ENCODE measurements at places on chromosomes 2 and 18.

DNA sequence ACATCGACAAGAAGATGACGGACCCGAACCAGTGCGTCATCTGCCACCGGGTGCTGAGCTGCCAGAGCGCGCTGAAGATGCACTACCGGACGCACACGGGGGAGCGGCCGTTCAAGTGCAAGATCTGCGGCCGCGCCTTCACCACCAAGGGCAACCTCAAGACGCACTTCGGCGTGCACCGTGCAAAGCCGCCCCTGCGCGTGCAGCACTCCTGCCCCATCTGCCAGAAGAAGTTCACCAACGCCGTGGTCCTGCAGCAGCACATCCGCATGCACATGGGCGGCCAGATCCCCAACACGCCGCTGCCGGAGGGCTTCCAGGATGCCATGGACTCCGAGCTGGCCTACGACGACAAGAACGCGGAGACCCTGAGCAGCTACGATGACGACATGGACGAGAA, 14.4 kb downstream of the SALL3 start:
- no peak for DNase-seq

- DNase-seq = no peak
These were observed 174.7 kb downstream of the DNER start for GRCh38 chr2:229539628-229540027.

GRCh38 chr2:142687509-142687908, 190.0 kb upstream of the KYNU start:
- DNase-seq = no peak

DNA sequence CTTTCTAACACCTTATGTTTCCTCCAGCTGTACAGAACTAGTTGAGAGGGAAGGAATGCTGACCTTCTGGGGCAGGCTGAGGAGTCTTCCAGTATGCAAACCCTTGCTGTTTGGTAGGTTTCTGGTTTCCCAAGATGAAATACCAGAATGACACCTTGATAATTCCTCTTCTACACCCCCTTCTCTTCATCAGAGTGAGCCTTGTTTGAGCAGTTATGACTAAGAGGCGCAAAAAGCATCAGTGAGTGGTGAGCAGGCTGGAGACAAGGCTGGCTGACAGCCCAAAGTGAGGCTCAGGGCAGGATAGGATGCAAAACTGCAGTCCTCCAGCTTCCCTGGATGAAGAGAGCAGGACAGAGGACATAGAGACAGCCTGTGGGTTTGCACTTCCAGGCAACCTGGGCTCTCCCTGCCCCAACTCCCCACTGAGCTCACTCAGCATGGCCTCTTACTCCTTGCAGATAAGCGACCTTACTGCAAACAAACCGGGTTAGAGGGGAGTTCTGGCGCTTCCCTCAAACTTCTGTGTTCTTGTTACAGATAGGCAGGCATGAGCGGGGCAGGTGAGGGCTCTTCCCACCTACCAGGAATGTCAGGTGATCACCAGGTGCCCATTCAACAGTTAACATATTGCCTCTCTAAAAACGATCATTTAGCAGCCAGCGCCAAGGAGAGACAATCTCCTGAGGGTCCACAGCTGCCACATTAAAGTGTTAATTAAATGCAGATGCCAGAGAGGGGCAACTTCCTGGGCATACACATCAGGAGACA, 5.4 kb downstream of the MPPE1 start:
- DNase-seq = no peak

DNA sequence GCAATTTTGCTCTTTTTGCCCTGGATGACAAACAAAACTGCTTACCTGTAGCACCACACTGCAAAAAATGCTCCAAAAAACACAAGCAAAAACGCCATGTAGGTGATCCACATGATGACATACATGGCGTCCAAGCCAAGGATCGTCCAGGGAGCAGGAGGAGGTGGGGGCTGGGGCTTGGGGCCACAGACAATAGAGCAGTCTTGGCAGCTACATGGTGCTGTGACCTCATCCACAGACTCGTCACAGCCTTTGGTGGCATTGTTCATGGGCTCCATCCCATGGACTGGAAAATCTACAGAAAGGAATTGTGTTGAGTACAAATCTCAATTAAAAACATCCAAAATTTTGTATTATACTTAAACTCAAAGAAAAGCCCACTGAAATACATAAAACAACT, 26.1 kb downstream of the NPC1 start:
- DNase-seq = no peak

DNA sequence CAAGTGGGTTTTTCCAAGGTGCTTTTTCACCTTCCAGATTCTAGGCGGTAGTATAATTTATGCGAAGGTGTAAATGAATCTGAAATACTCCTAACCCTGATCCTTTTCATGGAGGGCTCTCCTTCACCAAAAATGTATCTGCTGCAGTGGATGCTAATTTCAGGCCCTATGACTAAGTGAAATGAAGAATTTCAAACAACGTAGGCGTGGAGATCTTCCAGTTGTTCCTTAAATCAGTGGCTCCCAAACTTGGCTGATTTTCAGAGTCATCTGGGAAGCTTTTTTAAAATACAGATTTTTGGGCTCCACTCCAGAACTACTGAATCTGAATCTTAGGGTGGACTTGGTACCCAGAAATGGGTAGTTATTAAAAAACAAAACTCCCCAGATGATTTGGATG, 5.5 kb downstream of the GCKR start:
- no peak for DNase-seq

DNA sequence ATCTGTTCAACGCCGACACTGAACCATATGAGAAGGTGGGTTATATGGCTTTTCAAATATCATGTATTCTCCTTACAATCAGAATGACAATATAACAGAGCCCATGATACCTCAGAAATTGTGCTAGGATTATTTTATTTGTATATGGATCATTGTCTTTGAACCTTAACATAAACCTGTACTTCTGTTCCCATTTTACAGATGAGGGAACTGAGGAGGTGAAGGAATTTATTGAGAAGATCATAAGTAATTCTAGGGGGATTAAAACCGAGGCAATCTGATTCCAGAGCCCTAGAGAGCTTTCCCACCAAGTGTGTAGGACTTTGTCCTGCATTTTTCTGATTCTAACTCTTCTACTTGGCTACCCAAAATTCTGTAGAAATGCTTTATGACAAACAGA, 279.8 kb upstream of the FANCL start:
- DNase-seq = no peak

DNA sequence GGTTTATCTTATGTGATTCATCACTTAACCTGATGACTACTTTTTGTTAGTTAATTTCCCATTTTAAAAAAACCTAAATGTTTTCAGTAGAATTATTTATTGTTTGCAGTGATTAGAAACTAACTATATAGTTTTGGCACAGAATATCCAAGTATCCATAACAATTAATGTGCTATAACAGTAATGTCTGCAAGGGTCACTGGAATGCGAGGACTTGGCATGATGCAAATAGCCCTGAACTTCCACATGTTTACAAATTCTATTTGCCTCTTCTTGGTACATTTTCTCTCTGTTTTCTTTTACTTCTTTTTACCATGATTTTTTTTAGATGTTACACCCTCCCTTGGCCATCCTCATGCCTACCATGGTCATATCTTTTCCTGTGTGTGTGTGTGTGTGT, 49.3 kb upstream of the GALNT3 start:
- DNase-seq = no peak

DNA sequence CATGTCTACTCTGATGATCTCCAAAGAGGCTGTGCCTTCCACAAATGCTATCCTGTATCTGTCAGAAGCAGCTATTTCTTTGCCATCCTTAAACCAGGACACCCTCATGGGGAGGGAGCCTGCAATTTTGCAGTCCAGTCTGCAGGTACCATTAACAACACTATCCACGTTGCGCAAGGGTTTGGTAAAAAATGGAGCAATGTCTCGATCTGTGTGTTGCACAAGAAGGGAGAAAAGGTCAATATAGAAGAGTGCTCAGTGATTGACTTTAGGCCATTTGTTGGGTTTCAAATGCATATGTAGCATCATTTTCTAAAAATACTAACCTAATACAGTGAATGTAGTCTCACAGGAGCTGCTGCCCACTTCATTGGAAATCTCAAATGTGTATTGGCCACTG, 74.3 kb downstream of the TTN start:
- DNase-seq = no peak

GRCh38 chr18:75377926-75378325, 49.6 kb downstream of the SMIM21 start:
- DNase-seq = no peak

DNA sequence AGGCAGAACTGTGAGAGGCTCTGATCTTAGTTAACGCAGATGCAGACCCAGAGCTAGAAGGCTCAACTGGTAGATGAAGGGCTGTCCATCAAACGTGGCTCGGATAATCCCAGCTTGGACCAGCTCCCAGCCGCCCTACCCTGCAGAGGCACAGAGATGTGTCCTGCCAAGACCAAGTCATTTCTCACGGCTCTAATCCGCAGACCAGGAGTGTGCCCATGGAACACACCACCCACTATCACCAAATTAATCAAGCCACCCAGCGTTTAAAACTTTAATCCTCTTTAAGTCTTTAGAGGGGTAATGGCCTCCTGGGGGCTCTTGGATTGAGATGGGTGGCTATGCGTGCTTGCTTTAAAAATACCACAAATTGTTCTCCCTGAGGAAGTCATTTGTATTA, 17.5 kb downstream of the LYPD1 start:
- no peak for DNase-seq

GRCh38 chr2:20322527-20323300, 27.9 kb downstream of the PUM2 start:
- no peak for DNase-seq

DNA sequence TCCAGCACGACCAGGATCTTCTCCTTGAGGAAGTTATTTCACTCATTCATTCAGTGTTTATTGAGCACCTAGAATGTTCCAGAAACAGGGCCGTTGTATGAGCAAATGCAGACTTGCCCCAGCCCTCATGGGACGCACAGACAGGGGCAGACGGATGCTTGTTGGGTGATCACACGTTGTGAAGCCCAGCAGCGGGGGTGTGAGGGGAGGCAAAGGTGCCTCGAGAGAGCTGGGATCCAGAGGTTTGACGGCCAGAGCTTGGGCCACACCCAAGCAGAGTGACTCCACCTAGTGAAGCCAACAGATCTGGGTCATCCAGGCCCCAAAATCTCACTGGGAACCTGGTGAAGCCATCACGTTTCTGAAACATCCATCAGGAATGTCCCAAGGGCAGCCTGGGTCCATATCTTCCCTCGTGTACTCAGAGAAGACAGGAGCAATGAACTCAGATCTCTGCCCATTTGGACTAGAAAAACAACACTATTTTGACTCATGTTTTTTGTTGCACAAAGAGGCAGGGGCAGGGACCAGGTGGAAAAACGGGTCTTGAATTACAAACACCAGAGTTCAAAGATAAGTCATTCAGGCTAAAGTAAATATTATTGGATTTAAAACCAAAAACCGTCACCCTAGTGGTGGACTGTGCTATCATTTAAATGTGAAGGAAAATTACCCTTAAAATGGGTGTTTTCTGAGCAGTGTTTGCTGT, 54.9 kb upstream of the RBM44 start:
- no peak for DNase-seq

- DNase-seq = no peak
These were observed 33.4 kb downstream of the ZFP36L2 start for GRCh38 chr2:43192744-43193651.

DNA sequence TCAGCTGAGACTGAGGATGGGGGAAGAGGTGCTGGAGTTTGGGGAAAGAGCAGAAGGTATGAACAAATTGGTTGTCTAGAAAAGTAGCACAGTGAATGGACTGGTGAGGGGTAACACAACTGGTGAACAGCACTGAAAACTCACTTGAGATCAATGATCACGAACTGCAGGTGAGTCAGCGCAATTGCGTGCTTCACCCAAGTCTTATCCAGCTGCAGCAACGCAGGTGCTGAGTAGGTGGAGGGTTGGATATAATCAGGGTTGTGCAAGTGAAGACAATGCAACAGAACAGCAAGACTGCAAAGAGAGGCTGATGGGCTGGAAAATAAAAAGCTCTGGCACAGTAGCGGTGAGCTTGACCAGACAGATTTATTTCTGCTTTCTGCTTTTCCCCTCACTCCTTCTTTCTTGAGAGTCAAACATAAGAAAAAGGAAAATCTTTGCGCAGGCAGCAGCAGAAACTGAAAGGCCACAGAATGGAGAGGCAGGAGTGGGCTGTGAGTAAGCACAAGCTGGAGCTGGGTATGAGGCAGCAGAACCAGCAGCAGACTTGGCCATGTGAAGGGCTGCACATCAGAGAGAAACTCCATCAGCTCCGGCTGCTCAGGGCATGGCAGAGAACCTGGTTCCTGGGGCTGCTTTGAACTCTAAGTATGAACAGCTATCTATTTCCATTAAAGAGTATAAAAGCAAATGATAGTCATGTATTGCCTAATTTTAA, 99.4 kb upstream of the ARL5A start:
- no peak for DNase-seq

- no peak for DNase-seq
These were observed 64.6 kb upstream of the ACKR3 start for GRCh38 chr2:236505041-236505440.

DNA sequence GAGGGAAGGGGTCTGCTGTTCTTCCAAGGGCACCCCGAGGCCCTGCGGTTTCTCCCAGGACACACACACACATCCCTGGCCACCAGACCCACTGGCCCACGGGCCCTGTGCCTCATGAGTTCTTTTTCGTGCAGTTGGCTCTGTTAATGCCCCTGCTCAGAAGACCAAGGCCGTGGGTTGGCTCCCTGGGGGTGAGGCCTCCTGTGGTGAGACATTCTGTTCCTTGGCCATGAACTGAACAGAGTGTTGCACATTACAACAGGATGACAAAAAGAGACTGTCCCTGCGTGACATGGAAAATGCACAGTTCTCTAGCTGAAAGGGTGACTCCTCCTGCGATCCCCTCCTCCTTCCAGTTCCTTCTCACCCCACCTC, 30.7 kb downstream of the SH2D6 start:
- no peak for DNase-seq

GRCh38 chr2:109069331-109070194, 59.4 kb upstream of the SH3RF3 start:
- no peak for DNase-seq

Measured in stimulated activated CD8-positive, alpha-beta memory T cell treated with anti-CD3 and anti-CD28 coated beads, Interleukin-4, amount 100 ng/mL, for 4 hours (primary cell).